Activated naive CD4-positive, alpha-beta T cell treated with anti-CD3 and anti-CD28 coated beads, Interleukin-2, amount 10 ng/mL, durations not matched to agents 7 days and 5 days (primary cell): ENCODE measurements at places on chromosomes 11 and 22.

- no peak for DNase-seq
Observed at GRCh38 chr11:36774603-36775002, 176.6 kb upstream of the RAG2 start.

GRCh38 chr11:68773521-68774193 lies 22.3 kb upstream of the TESMIN start:
- DNase-seq = no peak

GRCh38 chr11:118109231-118109630 lies 22.5 kb upstream of the SMIM35 start:
- DNase-seq = no peak

- no peak for DNase-seq
Observed at GRCh38 chr11:134437821-134438220, 25.8 kb upstream of the B3GAT1 start.

DNA sequence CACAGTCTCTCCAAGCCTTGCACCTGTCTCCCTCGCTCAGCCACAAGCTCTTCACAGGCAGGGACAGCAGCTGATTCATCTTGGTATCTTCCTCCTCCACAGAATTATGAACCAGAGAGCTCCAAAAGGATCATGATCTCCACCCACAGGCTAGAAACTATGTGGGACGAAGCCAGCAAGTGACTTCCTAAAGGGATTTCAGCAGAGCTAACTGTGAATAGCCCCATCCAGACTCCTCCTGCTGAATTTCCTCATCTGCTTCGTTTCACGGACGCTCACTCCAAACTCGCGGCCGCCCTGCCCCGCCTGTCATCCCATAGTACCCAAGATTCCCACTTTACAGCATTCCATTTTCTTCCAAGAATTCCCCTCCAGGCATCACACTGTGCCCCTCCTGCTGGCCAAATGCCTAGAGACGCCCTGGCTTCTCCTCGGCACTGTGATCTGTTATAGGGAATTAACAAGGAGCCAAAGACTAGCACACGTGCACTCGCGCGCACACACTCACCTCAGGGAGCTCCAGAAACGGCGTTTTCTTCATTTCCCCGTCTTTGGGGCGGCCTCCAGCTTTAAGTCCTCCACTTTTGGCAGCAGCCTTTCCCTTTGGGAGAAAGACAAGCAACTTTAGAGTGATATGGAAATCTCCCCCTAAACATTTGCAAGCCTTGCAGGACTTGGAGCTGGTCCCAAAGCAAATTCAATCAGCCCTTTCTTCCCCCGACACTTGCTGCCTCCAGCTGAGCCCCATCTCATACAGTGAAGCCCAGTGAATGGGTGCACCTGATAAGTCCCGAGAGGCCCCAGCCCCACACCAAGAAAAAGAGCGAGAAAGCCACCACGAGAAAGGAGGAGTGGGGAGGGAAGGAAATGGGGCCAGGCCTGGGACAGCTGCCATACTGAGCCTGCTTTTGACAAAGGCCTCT lies 35.5 kb downstream of the SPATA19 start:
- DNase-seq = no peak

DNA sequence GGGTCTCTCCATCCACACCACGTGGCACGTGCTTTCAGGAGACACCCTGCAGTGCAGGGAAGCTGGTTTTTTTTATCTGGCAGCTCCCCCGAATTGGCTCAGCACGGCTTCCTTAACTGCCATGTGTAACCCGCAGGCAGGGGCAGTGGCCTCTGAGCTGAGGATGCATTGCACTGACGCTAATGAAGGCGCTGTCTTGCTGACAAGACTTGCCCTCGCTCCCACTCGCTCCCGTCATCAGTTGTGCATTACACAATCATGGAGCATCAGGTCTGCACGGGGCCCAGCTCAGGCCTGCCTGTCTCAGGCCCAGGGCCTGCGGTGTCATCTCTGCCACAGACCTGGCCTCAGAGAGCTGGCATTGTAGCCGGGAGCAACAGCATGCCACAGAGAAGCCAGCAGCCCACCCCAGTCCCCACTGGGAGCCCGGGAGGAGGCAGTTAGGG lies 95.9 kb downstream of the ARHGAP8 start:
- DNase-seq = no peak

GRCh38 chr11:37849706-37850105 lies 1251.7 kb upstream of the RAG2 start:
- no peak for DNase-seq

DNA sequence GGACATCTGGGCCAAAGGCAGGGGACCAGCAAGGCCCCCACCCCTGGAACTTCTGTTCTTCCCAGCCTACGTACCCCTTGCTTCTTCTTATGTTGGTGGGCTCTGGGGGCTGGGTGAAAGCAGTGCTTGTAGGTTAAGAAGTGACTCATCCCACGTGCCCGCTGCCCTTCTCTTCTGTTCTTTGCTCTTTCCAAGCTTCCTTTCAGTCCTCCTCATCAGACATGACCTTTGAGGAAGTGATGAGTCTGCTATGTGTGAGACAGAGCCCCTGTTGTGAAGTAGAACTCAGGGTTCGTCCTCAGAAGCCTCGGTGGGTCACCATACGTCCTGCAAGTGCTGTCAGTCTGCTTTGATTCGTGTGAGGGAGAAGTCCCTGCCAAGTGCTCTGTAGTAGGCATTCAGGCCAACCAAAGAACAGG lies 12.7 kb downstream of the MED15 start:
- DNase-seq = no peak

- no peak for DNase-seq
Observed at GRCh38 chr11:9675691-9676090, 11.8 kb downstream of the SWAP70 start.

GRCh38 chr11:9489080-9489765 lies 28.4 kb downstream of the ZNF143 start:
- no peak for DNase-seq

DNA sequence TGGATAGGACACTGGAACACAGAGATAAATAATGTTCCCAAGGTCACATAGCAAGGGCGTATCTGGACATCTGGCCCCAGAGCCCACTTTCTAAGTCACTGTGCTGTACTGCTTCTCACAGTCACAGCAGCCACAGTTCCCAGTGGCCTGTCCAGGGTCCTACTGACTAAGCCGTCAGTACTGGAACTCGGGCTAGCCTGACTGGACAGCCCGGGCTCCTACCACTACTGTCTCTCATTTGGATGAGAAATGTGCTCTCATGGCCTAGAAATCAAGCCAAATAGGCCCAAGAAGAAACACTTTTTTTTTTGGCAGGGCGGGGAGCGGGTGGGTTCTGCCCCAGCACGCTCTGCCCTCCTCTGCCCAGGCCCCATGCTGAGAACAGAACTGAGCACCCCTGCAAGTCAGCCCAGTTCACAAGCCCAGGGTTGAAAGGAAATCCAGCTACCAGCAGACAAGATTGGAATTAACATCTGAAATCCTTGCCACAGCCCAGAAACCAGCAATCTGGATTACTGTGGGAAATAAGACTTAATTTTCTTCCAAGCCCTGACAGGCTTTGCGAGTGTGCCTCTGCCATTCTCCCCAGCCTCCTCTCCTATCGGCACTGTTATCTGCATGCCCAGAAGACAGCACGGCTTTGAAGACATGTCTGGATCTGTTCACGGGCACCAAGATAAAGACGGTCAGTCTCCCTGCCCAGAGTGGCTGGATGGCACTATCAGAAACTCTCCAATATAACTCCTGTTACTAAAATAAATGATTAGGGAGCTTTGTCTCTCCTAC lies 182.9 kb upstream of the NCAM1 start:
- DNase-seq = no peak

GRCh38 chr11:124329787-124330478 lies 9.9 kb upstream of the OR8D2 start:
- no peak for DNase-seq

DNA sequence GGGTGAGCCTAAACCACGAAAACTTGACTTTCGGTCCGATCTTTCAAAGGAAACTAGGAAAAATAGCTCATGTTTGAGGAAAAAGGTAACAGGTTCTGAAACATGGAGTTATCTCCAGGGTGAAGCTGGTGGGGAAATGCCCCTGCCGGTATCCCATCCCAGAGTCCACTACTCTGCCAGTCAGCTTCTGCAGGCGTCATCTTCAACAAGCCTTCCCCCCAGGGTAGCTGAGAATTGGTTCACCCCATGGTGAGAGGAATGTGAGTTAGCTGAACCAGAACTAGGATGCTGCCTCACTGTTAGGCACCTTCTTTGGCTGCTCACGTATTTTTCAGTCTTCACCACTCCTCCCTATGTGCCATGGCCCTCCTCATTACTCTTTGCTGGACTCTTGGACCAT lies 1.1 kb downstream of the GVQW3 start:
- no peak for DNase-seq

DNA sequence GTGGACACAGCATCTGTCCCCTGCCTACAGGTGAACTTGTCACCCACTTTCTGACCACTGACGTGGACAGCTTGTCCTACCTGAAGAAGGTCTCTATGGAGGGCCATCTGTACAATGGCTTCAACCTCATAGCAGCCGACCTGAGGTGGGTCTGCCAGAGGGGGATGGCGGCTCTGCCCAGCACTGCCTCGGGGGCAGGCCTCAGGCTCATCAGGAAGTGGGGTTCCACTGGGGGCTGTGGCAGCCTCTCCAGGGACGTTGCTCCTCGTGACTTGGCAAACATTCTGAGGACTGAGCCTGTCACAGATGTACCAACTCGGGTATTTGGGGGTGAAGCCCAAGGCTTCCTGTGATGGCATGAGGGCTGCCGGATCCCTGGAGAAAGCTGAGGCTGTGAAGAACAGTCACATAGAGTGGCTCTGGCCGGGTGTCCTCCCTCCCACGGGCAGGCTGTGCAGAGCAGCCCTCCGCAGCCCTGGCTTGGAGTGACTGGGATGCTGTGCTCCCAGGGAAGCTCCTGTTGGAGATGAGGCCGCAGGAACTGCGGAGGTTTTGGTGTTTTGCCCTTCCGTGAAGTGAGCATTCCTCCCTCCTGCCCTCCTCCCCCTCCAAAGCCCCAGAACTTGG lies 26.5 kb upstream of the DGCR8 start:
- no peak for DNase-seq

GRCh38 chr11:120676991-120677390 lies 165.4 kb downstream of the GRIK4 start:
- no peak for DNase-seq

DNA sequence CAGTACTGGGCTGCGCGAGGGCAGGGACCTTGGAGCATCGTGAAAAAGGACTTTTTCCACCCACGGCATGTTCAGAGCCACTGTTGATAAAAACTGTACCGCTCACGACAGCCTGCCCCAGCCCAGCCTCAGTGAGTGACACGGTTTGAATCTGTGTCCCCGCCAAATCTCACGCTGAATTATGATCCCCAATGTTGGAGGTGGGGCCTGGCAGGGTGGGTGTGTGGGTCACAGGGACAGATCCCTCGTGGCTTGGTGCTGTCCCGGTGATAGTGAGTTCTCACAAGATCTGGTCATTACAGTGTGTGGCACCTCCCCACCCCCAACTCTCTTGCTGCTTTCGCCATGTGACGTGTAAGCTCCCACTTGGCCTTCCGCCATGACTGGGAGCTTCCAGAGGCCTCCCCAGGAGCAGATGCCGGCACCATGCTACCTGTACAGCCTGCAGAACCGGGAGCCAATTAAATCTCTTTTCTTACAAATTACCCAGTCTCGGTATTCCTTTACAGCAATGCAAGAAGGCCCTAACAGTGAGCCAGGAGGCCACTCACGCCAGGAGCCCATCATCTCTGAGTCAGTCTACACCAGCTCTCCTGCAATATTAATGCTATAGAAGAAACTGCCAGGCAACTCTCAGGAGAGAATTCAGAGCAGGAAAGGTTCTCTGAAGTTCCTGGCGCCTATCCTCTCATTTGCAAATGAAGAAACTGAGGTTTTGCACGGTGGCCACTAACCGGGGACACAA lies 1.3 kb downstream of the TOLLIP start:
- DNase-seq = no peak

DNA sequence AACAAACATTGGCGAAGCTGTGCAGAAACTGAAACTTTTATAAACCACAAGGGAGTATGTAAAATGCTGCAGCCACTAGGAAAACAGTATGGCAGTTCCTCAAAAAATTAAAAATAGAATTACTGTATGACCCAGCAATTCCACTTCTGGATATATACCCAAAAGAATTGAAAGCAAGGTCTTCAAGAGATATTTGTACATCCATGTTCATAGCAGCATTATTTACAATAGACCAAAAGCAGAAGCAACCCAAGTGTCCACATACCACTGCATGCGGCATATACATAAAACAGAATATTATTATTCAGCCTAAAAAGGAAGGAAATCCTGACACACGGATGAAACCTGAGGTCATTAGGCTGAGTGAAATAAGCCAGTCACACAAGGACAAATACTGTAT lies 85.8 kb downstream of the RELT start:
- DNase-seq = no peak

DNA sequence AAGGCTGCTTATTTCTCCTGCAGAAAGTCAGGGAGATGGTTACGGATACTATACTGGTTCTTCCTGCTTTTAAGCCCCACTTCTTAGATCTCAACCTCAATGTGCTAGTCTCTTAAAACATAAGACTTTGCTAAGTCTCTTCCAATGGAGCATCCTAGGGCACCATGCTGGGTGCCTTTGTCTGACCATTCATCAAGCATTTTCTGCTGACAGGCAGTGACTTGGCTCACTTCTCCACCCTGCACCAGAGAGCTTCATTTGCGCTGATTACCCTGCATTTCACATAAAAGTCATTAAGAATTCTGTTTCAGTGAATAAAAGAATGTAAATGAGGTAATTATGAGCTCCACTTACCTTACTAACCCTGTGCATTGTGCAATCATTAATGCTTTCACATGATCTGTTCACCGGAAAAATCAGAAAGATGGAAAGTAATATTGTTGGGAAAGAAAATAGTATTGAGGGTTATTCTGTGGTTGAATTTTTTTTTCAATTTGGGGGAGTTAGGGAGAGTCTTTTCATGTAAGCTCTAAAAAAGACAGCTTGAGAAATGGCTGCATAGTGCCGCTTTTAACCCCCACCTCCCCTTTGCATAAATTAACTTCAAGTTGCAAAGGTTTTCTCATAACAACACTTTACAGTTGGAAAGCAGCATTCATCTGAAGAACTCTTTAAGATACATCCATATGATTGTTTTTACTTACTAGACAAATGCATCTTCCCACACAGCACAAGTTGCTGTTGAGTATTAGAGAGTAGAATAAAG lies 677.3 kb upstream of the KIRREL3 start:
- DNase-seq = no peak

GRCh38 chr11:17479284-17480214 lies 2.9 kb upstream of the ABCC8 start:
- DNase-seq = no peak

DNA sequence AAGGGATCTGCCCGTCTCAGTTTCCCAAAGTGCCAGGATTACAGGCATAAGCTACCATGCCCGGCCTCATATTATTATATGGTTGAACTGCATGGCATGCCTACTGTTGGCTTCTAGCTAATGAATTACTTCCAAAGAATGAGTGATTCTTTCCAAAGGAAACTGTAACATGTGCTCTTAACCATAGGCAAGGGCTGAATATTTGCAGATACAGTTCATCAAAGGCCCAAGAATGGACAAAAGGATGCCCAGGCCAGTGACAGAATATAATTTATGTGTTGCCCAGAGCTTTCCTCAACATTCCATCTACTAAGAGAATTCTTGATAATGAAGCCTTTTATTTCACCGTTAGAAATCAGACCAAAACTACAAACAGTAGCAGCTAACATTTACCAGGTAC lies 27.0 kb upstream of the CCDC89 start:
- no peak for DNase-seq
